ENCODE measurements at places on chromosomes 7 and 10.

DNA sequence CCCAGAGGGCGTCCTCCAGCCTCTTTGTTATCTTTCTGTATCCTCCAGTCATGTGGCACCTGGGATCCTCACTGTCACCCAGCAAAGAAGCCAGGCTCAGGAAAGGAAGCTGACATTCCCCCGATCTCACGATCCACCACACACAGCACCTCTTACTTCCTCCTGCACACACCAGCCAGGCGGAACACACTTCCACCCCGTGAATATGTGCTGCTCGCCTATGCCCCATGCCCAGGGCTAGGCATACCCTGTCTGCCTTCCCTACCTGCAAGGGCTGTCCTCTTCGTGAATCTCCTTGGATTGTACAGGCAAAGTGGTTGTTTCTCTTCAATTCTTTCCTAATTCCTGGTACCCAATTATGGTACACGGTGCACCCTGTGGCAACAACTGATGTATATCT lies 191.0 kb downstream of the TNS3 start:
- no peak for DNase-seq

- no peak for DNase-seq
Observed at GRCh38 chr7:96578606-96579005, 131.0 kb downstream of the SEM1 start.

DNA sequence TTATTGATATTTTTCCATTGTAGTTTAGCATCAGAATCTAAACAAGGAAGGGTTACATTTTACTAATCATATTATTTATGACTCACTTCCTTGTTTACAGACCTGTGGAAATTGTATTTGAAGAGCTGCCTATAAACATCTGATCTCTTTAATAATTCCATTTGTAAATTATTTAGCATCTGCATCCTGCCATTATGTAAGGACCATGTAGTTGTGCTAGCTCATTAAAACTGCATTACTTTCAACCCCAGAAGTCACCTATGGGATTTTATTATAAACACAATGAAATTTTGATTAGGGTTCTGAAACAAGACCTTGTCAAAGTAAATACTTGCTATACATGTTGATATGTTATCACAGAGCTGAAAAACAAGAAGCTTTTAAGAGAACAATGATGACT lies 146.8 kb upstream of the SLC26A5 start:
- DNase-seq, result no peak

GRCh38 chr10:110416776-110417711 lies 80.7 kb upstream of the DUSP5 start:
- DNase-seq, result no peak

DNA sequence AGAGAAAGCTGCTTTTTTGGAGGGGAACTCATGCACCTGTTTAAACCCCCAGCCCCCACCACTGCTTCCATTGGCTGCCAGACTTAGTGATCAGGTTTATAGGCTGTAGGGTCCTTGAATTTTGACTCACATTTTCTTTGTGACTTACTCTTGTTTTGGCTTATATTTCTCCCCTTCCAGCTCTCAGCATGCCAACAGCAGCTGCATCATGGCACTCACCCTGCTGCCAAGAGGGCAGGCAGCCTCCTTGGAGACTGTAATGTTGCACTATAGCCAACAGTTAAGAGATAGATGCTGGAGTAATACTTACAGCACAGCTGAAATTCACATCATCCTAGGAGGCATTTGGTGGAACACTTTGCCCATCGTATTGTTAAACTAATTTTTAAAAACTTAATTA lies 98.0 kb upstream of the GLCCI1 start:
- DNase-seq, result no peak

DNA sequence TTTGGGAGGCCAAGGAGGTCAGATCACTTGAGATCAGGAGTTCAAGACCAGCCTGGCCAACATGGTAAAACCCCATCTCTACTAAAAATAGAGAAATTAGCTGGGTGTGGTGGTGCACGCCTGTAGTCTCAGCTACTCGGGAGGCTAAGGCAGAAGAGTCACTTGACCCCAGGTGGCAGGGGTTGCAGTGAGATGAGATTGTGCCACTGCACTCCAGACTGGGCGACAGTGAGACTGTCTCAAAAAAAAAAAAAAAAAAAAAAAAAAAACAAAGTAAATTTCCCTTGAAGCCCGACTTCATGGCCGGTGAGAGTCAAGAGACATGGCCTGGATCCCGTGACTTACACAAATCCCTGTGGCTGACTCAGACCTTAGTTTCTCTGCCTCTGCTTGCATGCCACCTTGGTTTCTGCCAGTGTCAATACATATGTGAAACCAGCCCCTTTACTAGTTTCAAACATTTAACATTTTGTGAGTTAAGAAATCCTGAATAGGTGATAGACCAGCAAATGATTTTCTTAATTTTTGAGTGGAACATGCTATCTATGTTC lies 62.8 kb downstream of the ZEB1 start:
- no peak for DNase-seq

Data from NCI-H1694 (cell line).